ENCODE measurements at places on chromosomes 1 and 21. TPM values are rescaled to one million over a fixed set of nuclear protein-coding genes. Genes with fewer than 3 reads are reported as not detected.

The CLCA4 gene
- 11.7 TPM for polyA plus RNA-seq

DNA sequence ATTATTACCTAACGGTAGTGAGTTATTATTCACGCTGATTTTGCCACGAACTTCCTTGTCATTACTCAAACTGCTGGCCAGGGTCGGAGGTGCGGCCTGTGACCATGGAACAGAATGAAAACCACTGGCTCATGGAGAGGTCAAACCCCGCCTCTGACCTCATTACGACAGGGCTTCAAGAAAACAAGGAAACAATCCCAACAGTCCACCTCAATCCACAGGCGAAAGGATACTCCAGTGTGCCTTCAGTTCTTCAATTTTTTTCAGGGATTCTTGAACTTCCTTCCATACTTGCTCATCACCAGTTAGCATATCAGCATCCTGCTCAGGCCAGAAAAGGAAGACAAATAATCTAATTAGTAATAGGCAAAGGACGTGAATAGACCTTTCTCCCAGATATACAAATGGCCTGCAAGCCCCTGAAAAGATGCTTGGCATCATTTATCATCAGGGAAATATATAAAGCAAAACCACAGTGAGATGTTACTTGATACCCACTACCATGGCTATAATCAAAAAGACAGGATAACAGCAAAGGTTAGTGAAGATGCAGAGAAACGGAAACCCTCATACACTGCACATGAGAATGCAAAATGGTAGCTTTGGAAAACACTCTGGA lies 643.4 kb downstream of the SMYD3 start:
- no peak for DNase-seq

The ANGEL2 gene
- polyA plus RNA-seq: 18.6 TPM

The SH2D1B gene
- polyA plus RNA-seq: 0.08 TPM

- DNase-seq: no peak
Observed at GRCh38 chr21:25913479-25913878, 178.7 kb downstream of the GABPA start.

GRCh38 chr1:182561456-182561855 lies 27.6 kb downstream of the RNASEL start:
- no peak for DNase-seq

DNA sequence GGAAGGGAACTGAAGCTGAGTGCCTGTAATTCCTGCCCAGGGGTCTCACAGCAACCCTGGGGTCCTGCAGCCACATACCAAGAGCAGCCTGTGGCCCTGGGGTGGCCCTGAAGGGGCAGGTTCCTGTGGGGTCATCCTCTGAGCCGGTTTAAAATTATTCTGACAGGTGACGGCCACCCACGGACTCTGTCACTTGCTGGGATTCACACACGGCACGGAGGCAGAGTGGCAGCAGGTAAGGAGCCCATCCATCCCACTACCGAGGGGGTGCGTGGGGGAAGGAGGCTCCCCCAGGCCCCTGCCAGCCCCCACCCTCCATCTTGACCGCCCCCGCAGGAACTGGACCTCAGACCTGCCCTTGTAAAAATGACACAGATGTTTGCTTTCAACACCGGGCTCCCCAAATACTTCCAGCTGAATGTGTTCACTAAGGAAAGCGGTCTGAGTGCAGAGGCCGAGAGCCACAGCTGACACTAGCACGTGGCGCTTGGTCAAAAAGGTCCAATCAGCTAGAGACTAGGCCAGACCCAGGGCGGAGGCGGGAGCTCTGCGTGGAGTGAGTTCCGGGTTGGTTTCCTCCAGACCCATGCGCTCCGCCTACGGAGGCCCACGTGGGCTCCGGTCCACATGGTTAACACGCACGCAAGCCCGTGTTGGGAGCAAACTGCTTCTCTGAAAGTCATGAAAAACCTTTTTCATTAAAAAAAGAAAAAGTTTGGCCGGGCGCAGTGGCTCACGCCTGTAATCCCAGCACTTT lies 10.0 kb downstream of the YBEY start:
- no peak for DNase-seq

DNA sequence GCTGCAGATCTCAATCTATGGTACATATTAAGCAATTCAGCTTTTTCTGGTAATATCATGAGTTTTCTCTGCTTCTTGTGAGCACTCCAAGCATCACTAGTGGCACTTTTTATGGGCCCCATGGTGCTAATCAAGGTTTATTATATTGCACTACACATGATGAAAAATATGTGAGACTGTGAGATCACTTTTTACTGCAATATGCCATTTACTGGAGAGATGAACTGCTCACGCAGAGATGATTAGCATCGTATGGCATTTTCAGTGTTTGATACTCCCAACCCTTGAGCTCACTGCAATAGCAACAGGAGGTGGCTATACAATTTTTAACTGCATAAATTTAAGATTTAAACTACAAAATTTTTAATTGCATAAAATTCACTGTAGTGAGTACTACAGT lies 8.7 kb upstream of the KCNK1 start:
- DNase-seq: no peak

The HPCA gene
- 0.29 TPM for polyA plus RNA-seq

The TESK2 gene
- polyA plus RNA-seq: 5.7 TPM

The MECR gene
- polyA plus RNA-seq: 17.6 TPM

DNA sequence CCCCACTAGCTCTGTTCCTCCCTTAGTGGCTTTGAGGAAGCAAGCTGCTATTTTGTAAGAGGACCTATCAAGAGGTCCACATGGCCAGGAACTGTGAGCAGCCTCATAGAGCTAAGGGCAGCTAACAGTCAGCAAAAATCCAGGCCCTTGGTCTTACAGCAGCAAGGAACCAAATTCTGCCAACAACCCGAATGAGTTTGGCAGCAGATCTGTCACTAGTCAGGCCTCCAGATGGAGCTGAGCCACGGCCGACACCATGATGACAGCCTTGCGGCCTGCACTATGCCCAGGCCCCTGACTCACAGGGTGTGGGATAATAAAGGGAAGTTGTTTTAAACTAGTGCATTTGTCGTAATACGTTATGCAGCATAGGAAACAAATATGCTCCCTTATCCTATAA lies 28.0 kb upstream of the H3-3A start:
- no peak for DNase-seq

DNA sequence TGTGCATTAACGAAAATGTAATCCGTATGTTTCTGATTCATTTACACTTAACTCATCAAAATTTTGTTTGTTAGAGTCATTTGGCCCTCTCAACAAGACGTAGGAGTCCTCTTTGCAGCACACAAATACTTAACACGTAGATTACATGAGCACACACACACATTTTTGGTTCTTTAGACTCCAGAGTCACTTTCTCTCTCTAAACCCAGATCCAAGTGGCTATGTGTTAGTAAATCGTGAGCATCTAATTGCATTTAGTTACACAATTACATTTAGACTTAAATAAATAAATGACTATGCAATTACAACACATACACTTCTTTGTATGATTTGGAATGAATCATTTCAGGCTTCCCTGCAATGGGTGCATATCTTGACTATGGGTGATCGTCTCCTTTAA lies 109.0 kb upstream of the GREM2 start:
- DNase-seq: no peak

The POU3F1 gene
- polyA plus RNA-seq: 0.60 TPM

- DNase-seq: peak; percentile 5
Observed at GRCh38 chr1:202998836-202999750, 8.1 kb upstream of the TMEM183A start.

The CD2 gene
- 2.3 TPM for polyA plus RNA-seq

DNA sequence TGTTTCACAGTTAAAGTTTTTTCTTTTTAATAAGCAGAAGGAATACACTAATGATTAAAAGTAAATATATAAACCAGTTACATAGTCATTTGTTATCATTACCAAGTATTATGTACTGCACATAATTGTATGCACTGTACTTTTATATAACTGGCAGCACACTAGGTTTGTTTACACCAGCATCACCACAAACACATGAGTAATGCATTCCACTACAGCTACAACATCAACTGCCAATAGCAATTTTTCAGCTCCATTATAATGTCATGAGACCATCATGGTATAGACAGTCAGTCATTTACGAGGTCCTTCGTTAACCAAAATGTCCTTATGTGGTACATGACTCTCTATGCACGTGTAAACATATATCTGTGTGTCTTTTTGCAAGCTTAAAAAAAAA lies 35.2 kb downstream of the SCYL3 start:
- DNase-seq: no peak

The OR2T2 gene
- polyA plus RNA-seq: not detected

GRCh38 chr1:160115545-160116282 lies at the start of gene ATP1A2:
TSS of gene ATP1A2 (plus strand) at chr1:160115759. CDS start at chr1:160115862, 103 bp downstream.
- no peak for DNase-seq

DNA sequence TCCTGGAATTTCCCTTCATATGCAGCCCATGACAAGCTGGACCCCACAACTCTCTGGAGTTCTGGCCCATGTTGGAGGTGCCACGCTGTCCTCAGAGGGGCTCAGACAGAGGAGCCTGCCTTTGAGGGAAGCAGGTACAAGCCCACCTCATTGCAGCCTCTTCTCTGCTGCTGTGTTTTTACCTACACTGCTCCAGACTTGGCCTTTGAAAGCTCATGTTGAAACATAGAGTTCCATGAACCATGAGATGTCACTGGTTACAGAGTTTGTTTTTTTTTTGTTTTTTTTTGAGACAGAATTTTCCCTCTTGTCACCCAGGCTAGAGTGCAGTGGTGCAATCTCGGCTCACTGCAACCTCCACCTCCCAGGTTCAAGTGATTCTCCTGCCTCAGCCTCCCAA lies 22.1 kb upstream of the ZBTB21 start:
- no peak for DNase-seq

The KIF21B gene
- polyA plus RNA-seq: 1.0 TPM

GRCh38 chr1:238777551-238777950 lies 608.8 kb upstream of the CHRM3 start:
- no peak for DNase-seq

GRCh38 chr1:50103615-50104081 lies 5.1 kb upstream of the ELAVL4 start:
- DNase-seq: no peak

GRCh38 chr1:109299558-109300343 lies 7.1 kb downstream of the MYBPHL start:
- DNase-seq: no peak

GRCh38 chr21:14358775-14359174 lies 24.2 kb downstream of the HSPA13 start:
- DNase-seq: no peak

GRCh38 chr1:34412598-34413370 lies 236.1 kb downstream of the C1orf94 start:
- no peak for DNase-seq

DNA sequence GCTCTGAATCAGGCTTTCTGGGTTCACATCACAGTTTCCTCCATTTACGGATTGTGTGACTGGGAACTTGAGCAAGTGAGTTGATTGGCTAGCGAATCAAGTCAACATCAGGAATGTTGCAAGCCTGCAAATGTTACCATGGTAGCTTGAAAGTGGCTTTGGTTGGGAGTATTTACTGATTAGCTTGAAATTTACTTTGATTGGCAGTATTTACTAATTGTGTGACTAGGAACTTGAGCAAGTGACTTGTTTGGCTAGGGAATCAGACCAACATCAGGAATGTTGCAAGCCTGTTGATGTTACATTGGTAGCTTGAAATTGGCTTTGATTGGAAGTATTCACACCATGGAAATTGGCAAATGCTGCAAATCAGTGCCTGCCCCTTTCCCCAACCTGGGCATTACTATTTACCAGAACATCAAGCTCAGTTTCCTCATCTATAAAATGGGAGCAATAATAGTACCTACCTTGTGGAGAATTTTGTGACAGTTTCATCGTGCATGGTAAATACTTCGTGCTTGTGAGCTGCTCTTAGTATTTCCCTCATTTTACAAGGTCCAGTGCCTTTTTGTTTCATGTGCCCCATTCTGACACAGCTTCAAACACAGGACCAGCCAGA lies 23.1 kb upstream of the B3GALNT2 start:
- DNase-seq: no peak
